ENCODE measurements at places on chromosomes 6 and 20.

GRCh38 chr6:43457643-43458042, 2.3 kb upstream of the DLK2 start:
- DNase-seq: no peak

DNA sequence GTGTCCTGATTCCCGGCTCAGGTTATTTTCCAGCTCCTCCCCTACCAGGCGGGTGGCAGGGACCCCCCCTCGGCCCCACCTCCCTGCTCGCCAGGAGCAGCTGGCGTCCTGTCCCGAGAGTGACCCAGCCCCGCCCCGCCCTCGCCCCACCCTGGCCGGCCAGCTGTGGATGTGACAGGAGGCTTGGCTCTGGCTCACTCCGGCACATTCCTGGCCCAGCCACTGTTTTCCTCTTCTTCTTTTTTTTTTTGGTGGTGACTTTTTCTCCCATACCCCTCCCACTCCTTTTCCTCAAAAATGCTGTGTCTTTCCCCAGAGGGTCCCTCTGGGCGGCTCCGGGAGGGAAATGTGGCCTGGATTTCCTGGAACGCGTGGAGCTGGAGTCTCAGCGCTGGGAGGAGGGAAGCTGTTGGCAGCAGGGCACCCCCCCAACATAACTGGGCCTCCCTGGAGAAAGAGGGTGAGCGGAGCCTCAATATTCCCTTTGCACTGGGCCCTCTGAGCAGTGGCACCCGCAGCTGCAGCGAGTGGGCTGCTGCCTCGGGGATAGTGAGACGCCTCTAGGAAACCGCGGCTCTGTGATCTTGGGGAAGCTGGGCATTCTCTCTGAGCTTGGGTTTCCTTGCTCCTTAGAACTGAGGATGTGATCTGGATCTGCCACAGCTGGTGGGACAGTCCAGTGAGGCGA, 28.3 kb upstream of the CSNK2A1 start:
- no peak for DNase-seq

- no peak for DNase-seq
Observed at GRCh38 chr6:16305788-16306187, 67.4 kb downstream of the GMPR start.

GRCh38 chr6:2744209-2744771, 6.4 kb downstream of the MYLK4 start:
- no peak for DNase-seq

DNA sequence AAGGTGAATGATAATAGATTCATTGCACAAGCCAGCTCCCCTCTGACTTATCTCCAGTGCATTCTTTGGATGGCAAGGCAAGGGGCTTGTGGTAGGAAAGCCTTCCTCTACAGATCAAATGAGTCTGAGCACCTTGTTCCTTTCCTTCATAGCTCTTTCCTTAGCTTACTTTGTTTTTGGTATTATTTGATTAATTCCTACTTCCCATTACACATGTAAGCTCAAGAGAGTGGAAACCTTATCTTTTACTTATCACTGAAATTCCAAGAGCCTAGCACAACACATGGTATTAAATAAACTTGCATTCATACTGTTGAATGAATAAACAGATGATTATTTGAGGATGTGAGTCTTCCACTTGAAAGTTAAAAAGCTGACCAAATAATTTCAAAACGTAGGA, 41.7 kb downstream of the FRK start:
- DNase-seq: no peak

DNA sequence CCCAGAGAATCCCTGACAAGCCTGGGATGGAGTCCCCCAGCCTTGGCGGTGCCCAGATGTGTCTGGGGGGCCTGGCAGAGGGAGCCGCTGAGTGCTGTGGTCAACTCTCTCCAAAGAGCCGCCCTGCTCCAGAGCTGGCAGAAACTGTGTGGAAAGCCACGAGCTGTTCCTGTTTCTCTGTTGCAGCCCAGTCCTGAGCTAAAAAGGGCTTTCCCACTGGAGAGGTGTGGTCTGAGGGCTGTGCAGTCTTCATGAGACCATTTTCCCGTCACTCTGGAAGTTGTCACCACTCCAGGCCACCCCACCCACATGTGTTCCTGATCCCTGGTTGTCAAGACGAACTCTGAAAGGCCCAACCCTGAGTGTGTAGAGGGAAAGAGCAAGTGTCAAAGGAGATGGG, 99.7 kb upstream of the KCNK16 start:
- no peak for DNase-seq

DNA sequence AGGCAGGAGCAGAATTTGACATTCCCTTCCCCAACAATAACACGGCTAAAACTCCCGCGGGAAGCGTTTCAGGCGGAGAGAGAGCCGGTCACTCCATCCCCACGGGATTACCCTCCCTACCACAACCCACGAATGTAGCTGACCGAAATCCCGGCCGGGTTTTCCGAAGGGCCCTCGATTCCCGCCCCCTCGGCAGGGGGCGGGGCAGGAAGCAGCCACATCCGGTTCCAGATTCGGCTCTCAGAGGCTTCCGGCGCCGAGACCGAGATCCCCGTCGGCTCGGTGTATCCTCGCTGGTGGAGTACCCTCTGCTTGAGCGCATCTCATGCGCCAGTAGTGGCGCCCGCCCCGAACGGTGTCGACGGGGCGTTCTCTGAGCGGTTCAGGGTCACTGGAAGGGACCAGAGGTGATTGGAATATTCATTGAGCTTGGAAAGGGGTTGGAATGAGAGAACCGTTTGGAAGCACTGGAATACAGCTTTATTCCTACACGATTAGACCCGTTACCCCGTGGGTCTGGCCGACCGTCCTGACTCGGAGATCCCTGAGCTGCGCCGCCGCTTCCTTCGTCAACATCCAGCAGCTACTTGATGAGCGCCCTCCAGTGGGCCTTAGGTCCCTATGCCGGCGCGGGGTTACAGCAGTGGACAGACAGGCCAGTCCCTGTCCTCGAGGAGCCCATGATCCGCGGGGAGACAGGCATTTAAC, 649 bp upstream of the RGL2 start:
- no peak for DNase-seq

DNA sequence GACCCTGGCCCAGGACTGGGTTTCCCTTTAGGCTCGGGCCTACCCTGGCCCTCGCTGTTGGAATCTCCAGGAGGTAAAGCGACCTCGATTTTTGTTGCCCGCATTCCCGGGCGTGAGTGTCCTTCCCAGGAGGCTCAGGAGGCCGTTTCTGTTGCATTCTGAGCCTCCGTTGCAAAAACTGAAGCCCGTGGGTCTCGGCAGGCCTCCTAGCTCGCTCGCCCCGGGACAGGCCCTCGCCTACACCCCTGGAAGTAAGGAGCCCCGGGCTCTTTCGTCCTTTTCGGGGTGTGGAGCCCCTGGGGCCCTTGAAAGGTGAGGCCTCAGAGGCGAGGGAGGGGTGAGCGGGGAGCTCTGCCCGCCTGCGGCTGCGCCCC, 2.3 kb downstream of the NR2E1 start:
- DNase-seq: no peak

DNA sequence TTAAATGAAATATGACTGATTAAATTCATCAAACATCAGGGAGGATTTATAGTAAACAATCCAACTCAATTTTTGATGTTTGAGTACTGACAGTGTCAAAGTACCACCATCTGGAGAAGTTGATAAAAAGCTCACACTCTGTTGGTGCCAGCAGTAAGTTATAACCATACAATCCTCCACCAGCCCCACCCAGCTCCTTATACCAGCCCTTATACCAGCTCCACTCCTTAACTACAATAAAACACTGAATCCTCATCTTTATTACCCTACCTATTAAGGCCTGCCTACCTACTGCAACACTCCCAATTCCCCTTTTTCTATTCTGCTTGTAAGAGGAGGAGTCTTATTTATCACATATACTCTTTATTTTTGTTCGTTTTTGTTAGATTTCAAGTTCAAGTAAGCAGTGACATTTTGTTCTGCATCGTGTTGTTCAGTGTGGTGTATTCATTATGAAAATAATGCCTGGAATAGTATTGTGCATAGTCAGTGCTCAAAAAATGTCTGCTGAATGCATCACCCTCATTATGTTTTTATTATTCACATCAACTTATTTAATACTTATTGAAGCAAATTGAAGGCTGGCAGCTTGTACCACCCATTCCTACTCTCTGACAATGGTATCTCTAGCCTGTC, 954.7 kb upstream of the ADGRB3 start:
- no peak for DNase-seq

GRCh38 chr20:49397525-49397924, 84.9 kb downstream of the KCNB1 start:
- no peak for DNase-seq

DNA sequence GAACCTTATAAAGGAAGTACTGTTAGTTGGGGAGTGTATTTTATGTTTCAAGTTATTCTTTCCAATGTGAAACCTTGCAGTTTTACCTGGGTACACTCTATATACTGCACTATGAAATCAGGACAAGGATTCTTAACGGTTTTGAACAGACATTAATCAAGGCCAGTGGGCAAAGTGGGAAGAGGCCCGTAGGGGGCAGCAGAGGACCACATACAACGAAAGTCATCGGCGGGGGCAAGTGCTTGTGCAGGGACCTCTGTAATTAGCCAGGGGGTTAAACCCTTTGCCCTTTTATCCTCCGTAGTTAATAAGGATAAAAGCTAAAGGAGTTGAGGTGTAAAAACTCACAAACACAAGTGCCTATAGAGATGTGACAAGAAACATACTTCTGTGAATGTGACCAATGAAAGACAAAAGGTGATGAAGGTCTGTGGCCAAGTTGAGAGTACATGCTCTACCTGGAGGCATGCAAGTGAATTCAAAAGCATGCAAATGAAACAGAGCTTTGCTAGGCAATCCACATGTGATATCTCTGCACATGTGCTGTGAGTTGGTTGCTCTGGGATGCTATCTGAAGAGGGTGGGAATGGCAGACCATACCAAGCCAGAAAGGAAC, 392.7 kb upstream of the MAN1A1 start:
- peak; percentile 8 for DNase-seq

DNA sequence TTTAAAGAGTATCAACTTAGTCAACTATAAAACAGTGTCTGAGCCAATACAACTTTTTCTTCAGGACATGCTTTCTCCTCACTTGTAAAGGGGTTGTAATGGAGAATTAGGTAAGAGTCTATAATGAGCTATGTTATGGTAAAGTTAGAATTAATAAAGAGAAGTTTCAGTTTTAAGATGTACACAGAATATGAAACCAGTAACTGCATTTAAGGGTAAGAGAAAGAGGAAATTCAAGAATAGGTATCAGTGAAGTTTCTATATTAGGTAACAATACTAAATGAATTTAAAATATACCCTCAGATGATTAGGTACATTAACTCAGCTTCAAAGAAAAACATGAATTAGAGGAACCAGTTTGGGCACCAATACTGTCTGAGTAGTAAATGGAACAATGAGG, 1444.3 kb upstream of the ADGRB3 start:
- no peak for DNase-seq

DNA sequence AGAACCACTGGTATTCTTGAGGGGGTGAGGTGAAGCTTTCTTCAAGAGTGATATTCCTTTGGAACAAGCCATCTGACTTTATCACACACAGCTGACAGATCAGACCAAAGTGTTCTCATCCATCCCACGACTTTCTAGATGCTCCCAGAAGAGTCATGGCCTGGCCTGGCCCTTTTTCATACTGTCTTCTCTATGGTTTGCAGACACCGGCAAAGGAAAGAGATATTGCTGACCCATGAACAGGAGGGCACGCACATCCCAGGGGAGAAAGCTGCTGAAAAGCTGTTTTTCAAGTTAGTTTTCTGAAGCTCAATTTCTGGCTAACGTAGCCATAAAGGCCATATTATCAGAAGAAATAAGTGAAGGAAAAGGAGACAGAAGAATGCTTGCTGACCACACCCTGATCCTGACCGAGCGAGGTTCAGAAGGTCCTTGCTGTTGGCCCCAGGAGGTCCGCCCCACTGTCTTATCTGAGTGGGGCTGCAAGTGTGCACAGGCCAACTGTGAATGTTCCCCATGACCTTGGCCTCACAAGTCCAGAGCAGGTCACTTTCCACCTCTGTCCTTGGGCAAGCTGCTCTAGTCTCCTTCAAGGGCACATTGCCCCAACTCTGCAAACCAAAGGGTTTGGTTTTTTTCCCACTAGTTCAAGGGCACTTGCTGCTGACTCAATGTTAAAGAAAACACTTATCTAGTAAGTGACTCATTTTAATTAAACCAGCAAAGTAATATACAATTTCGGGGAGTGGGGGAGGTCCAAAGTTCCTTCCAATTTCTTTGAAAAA, 2.0 kb downstream of the ACSS1 start:
- DNase-seq: no peak

Data from brain pericyte (primary cell).